BJ (cell line): ENCODE measurements at places on chromosomes 5 and 9. TPM values are rescaled to one million over a fixed set of nuclear protein-coding genes. Genes with fewer than 3 reads are reported as not detected.

DNA sequence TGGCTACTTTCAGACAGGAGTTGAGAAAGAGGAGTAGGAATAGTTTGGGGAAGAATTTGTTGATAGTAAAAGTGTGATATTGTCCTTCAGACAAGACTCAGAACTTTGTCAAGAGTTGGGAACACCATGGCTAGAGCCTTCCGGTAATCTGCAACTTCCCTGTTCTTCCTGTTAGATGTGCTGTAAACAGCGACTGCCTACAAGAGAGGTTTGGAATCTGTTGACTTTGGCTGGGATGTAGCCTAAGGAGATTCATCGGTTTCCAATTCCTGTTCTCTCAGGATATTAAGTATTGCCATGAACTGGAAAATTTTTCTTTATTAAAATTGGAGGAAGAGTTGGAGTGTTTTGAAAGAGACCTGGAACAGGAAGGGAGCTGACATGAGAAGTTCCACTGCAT, 43.9 kb downstream of the ARHGAP26 start:
- no peak for DNase-seq

AGXT2 gene
- not detected in 2 replicates for polyA plus RNA-seq

GRCh38 chr5:102295534-102296177, 428 bp downstream of the SLCO4C1 start:
- DNase-seq: no peak

- DNase-seq: no peak
Measured at GRCh38 chr9:26066237-26066636, 388.0 kb upstream of the TUSC1 start.

DNA sequence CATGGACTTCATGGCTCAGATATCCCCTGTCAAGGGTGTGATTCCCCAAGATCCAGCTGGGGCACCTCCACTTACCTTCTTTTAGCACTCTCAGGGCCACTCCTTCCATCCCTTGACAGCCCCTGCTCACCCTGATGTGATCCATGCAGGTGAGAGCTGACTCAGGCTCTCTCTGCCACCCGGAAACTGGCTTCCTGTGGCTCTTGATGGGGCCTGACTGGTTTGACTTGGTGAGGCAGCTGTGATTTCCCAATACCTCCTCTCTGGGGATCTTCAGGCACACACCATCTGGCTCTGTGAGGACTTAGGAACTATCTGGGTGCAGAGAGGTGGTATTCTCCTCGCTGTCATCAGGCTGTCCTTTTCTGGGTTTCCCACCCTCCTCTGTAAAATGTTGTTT, 7.9 kb upstream of the FAT2 start:
- DNase-seq: no peak

DNA sequence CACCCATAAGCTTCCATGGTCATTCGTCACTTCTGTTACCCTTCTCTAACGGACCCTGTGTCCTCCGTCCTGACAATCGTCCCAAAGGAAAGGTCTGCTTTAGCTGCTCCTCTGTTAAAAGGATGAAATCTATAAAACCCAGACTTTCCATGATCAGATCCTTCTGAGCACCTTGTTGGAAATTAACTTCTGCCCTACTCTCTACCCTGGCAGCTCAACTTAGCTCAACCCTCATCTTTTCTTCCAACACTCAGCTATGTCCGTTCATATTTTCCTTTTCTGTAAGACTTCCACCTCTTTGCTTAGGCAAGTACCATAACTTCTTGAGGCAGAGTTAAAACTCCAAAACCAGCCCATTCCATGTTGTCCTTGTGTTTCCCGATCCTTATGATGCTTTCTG, 205.4 kb downstream of the SPATA31A6 start:
- no peak for DNase-seq

- DNase-seq: no peak
Measured at GRCh38 chr9:6838158-6838557, 80.4 kb downstream of the KDM4C start.

DNA sequence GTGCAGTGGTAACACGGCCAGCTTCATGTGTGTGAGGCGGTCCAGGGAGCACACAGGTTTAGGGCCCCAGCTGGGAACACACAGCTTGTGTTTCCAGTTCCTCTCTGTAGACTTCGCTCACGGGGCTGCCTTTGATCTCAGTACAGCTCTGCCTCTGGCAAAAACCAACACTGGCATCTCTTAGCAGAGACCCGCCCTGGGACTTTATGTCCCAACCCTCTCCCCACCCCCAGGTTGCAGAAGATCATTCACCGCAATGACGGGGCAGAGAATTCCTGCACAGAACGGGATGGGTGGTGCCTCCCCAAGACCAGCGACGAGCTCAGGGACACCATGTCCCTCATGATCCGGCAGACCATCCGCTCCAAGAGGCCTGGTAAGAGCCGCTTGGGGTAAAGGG, 5.2 kb upstream of the CEL start:
- no peak for DNase-seq

DNA sequence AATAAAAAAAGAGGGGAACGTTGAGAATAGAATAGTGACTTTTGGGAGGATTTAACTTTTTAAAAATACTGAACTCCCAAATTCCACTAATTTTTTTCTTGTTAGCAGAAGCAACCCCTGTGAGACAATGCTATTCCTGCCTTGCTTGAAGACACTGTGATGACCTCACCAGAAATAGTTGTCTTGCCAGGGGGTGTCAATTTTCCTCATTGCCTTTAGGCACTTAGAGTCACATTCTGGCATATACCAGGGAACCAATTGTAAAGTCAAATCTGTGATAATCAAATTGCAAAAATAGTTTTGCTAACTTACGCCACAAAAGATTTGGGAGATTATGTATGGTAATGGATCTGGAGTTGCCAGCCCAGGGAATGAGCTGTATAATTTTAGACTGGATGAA, 42.8 kb upstream of the RPS23 start:
- DNase-seq: no peak

- DNase-seq: no peak
Measured at GRCh38 chr9:82526577-82526976, 536.4 kb downstream of the RASEF start.

DNA sequence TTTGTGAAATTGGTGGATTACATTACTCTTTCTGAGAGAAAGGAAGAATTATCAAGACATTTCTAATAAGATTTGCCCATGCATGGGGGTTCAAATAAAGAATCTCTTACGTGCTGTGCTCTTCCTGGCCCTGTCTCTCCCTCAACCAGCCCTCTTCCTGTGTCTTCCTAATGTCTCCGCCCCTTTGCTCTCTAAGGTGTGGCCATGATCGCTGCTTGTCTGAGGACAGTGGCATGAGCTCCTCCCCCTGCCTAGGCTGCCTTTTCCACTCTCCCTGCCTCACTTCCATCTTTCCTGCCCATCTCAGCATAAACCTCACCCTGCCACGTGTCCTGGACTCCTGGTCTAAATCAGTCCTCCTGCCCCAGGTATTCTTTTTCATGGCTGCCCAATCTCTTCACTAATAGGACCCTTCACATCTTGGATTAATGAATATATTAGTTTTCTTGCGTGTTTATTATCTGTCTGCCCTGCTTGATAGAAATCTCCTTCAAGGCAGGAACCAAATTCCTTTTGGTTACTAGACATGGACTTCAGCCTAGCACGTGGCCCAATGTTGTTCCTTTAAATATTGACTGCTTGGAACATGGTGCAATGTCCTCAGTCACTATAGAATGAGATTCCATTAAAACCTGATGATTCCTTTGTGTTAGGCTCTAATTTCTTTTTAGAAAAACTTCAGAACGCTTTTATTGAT, 122.3 kb downstream of the MTRR start:
- DNase-seq: no peak
